ENCODE measurements at places on chromosomes 6 and 20.

DNA sequence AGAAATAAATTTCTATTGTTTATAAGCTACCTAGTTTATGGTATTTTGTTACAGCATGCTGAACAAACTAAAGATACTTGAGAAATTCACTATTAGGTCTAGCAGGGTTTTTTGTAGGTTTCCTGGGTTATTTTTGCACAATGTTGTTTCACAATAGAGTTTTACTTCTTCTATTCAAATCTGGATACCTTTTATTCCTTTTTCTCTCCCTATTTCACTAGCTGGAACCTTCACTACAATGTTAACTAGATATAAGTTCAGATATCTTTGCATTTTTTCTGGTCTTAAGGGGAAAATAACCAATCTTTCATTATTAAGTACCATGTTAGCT, 237.7 kb upstream of the CITED2 start:
- DNase-seq = no peak

DNA sequence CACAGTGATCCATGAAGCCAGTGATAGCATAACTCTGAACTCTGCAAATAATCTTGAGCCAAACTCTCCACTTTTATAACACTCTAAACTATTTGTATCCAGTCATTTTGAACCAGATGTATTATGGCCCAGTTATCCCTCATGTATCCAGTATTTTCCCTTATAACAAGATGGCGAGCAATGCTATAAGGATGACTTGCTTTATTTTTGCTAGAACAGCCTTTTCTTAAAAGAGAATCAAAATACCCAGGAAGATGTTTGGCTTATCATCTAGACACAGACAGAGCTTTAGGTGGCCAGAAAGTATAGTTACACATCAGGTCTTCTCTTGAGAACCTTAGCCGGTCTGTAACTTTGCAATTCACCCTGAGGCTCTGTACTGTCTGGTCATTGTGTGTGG, 81.0 kb downstream of the DOK5 start:
- no peak for DNase-seq

- DNase-seq = no peak
Observed at GRCh38 chr6:143221698-143222097, 161.0 kb downstream of the AIG1 start.

DNA sequence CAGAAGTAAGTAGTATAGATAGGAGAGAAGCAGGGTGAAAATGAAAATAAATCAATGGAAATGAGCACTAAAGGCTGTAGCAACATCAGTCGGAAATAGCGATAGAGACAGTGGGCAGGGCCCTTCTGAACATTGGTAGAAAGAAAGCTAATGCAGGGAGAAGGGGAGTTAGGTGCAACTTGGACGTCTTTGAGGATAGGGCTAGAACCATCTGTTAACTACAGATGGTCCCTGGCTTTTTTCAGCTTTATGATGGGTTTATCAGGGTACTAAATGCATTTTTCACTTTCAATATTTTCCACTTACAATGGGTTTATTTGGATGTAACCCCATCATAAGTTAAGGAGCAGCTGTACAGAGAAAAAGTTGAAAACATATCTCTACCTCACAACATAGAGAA, 72.8 kb upstream of the CNR1 start:
- DNase-seq = no peak

GRCh38 chr6:122616877-122617276, 6.7 kb downstream of the PKIB start:
- DNase-seq = no peak

GRCh38 chr6:43203718-43204095, 21.7 kb downstream of the CUL9 start:
- DNase-seq = no peak

GRCh38 chr20:2144850-2145249, 43.2 kb downstream of the STK35 start:
- no peak for DNase-seq

DNA sequence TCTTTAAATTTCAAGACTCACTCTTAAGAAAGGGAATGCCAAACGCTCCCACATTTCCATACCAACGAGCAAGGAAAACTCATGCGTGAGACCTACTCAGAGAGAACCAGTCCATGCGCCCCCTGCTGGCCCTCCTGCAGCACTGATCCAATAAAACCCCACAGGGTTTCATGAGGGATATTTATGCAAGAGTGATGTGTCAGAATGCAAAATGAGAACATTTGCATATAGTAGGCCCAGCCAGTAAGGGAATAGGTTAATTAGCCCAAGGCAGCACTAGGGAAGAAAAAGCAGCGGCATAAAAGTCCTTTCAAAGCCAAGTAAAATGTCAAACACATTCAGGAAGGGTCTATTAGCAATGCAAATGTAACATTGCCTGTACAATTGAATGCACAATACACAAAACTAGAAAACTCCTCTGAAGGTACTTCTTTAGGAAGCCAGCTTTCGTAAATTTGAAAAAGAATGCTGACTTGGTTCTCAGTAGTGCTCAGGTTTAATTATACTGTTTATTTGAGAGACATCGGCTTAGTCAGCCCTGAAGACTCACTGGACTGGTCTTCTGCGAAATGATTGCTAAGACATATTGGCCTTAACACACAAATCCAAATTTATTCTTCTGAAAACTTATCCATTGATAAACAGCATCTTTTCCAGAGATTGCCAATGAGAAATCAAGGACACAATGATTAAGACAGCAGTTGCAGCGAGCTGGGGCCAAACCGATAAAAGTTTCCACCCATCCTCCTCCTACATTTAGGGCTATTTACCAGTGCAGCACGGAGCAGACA, 93.2 kb downstream of the GMPR start:
- no peak for DNase-seq

DNA sequence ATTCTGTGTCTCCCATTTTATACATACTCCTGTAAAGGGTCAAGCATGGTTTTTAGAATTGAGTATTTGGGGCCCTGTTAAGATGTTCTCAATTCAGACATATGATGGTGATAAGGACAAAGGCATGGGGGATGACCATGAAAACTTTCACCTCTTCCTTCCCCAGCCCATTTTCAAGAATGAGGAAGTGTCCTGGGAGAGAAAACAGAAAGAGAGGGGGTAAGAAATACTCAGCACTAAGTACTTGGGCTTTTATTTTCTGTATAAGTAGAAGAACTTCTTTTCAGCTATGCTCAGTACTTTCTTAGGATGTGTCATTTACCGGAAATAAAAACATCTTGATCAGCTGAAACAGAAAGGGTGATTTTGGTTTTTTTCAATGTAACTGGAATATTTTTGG, 10.9 kb upstream of the MBOAT1 start:
- no peak for DNase-seq

DNA sequence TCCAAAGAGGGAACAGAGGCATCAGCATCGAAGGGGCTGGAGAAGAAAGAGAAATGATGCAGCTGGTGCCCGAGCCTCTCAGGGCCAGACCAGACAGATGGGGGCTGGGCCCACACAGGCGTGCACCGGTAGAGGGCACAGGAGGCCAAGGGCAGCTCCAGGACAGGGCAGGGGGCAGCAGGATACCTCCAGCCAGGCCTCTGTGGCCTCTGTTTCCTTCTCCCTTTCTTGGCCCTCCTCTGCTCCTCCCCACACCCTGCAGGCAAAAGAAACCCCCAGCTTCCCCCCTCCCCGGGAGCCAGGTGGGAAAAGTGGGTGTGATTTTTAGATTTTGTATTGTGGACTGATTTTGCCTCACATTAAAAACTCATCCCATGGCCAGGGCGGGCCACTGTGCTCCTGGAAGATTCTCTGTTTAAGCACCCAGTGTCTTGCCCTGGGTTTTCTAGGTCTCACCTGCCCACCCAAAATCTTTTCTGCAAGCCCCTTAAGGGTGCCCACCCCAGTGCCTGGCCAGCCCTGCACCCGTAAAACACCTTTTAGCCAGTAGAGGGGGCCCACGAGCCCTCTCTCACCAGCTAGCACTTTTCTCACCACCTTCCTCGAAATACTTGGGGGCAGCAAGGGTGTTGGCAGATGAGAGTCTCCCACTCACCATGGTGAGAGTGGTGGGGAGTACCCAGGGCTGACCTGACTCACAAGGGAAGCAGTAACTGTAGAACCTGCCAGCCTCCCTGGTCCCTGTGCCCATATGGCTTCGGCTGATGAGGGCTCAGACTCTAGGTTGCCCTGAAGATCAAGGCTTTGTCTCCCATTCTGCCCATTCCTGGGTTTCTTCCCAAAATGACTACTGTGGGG, 35.7 kb upstream of the ID1 start:
- DNase-seq = no peak

DNA sequence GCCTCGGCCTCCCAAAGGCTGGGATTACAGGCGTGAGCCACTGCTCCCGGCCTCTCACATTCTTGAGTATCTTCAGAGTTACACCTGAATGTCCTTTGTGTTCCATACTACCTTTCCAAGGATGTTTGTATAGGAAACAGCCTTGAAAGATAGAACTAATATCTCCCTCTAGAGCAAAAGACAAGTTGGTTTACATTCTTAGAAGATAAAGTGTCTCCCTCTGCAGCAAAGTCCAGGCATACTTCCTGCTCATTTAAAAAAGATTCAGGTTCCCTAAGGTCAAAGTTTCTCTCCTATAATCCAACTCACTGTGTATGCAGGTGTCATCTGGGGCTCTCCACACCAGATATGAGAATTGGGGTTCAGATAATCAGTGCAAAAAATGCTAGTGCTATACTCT, 224.4 kb downstream of the TPBG start:
- DNase-seq = no peak

GRCh38 chr6:80336911-80337310, 230.4 kb downstream of the BCKDHB start:
- no peak for DNase-seq

- DNase-seq = no peak
Observed at GRCh38 chr6:42099340-42100028, 42.9 kb downstream of the C6orf132 start.

- no peak for DNase-seq
Observed at GRCh38 chr6:50062051-50062450, 12.3 kb upstream of the DEFB112 start.

- DNase-seq = no peak
Observed at GRCh38 chr6:118198746-118199145, 291.7 kb downstream of the SLC35F1 start.

GRCh38 chr6:46626228-46626909, 26.2 kb downstream of the CYP39A1 start:
- no peak for DNase-seq

DNA sequence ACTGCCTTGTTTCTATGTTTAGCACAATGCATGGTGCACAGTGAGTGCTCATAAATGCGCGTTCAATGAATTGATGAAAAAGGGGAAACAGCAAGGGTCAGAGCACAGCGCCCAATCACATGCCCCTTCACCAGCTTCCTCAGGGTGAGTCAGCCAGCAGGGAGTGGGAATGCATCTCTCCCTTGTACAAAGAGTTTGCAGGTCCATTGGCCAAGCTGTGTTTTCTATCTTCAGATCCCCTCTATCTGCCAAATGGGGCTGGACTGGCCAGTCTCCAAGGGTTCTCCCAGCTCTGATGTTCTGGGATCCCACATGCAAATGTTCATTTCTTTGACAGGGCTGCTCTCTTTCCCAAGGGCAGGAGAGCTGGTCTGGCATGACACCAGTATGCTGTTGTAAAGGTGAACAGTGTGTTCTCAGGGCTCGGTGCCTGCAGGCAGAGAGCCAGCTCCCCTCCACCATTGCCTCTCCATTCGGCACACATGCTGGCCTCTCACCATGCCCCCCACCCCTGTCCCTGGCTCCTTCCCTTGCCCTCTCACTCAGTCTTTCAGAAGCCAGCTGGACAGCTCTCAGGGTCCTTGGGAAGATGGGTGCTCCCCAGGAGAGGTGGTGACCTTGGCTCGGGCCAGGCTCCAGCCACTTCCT, 25.0 kb downstream of the ANGPT4 start:
- no peak for DNase-seq

GRCh38 chr6:16244446-16244845, 6.1 kb downstream of the GMPR start:
- DNase-seq = no peak

- DNase-seq = no peak
Observed at GRCh38 chr6:154998855-154999254, 3.7 kb downstream of the TIAM2 start.

DNA sequence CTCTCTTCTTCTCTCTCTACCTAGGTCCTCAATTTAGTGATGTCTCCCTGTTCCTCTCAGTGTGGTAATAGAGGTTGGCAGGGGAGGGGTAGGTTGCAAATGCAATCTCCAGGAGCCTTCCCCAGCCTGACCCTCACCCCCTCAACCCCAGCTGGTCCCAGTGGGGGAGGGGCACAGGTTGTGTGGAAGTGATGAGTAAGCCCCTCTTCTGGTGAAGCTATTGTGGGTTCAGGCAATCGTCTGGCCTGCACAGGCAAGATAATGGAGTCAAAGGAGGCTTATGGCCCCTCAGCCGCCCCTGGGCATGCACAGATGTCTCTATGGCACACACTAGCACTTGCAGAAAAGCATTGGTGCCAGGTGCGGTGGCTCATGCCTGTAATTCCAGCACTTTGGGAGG, 10.8 kb upstream of the ADA start:
- DNase-seq = no peak

- DNase-seq = no peak
Observed at GRCh38 chr6:1679688-1680068, 70.0 kb downstream of the FOXC1 start.

GRCh38 chr6:100344321-100344720, 120.4 kb downstream of the SIM1 start:
- no peak for DNase-seq

DNA sequence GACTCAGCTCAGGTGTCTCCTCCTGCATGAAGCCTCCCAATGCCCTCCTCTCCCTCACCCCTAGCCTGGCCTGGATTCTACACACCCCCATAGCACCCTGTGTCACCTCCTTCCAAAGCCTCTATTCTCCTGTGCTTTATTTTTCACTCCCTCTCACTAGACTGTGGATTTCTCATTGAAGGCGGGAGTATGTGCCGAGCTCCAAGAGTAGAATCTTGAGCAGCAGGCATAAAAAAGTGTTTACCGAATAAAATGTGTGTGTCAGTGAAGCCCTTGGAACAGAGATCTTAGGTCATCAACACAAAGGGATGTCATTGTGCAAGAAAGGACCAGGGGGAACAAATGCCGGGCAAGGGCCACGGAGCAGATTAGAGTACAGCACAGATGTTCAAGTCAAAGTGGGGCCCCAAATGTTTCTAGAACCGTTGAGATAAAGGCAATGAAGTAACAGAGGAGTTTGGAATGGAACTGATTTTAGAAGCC, 106.1 kb upstream of the TMEM170B start:
- DNase-seq = no peak

- DNase-seq = no peak
Observed at GRCh38 chr6:119347466-119348095, 2.0 kb downstream of the MAN1A1 start.

DNA sequence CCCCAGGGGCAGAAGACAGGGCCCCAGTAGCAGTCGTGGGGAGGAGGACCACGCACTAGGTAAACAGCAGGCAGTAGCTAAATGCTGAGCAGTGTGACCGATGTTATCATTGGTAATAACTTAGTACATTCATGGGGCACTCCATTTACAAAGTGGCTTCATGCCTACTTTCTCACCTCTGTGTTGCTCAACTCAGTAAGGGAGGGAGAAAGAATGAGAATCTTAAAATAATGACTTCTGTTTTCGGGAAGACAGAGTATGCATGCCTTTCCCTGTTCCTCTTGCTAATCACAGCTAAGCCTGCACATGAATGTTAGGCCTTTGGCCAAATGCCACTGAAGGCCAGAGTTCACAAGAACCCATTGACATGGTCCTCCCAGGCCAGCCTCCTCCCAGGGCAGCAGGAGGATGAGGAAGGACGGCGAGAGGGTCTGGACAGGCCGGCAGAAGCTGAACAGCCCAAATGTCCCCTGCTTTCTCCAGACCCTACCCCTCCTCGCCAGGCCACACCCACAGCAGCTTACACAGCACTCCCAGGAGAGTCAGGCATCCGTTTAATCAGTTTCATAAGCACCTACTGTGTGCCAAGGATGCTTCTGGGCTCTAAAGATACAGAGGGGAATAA, 183.4 kb downstream of the ANKRD60 start:
- DNase-seq = no peak

GRCh38 chr6:87279196-87279595, 43.2 kb upstream of the SMIM8 start:
- DNase-seq = no peak
